Activated CD4-positive, alpha-beta T cell treated with anti-CD3 and anti-CD28 coated beads, Interleukin-2, amount 10 ng/mL, durations not matched to agents 24 days and 14 days (primary cell): ENCODE measurements at places on chromosomes 11 and 22. TPM values are rescaled to one million over a fixed set of nuclear protein-coding genes. Genes with fewer than 3 reads are reported as not detected.
A peak's percentile ranks its signal among the peaks of the same experiment; 100 is the strongest.

- DNase-seq = no peak
Observed at GRCh38 chr11:47394050-47394321, 14.4 kb upstream of the SLC39A13 start.

DNA sequence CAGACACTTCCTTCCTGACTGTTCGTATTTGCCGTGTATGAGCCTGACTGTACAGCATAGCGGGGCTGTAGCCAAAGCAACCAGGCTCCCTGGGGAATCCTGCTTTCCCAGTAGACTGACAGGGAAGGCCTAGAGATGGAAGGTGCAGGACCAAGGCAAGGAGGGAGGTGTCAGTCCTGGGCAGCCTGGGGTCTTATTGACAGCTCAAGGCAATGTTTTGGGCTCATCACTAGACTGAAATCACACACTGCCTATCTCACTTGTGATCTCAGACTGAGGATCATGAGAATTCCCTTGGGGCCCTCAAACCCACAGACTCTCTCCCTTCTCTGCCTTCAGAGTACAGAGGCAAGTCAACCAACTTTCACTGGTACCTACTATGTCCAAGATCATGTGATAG, 346.8 kb upstream of the NARS2 start:
- no peak for DNase-seq

- peak; percentile 84 for DNase-seq
Observed at GRCh38 chr11:111586388-111586831, 15.8 kb upstream of the SIK2 start.

GRCh38 chr11:27452147-27452546, 20.4 kb downstream of the LGR4 start:
- no peak for DNase-seq

- no peak for DNase-seq
Observed at GRCh38 chr11:116640641-116641402, 132.0 kb downstream of the BUD13 start.

- no peak for DNase-seq
Observed at GRCh38 chr22:35838855-35839576, 121.3 kb downstream of the APOL5 start.

DNA sequence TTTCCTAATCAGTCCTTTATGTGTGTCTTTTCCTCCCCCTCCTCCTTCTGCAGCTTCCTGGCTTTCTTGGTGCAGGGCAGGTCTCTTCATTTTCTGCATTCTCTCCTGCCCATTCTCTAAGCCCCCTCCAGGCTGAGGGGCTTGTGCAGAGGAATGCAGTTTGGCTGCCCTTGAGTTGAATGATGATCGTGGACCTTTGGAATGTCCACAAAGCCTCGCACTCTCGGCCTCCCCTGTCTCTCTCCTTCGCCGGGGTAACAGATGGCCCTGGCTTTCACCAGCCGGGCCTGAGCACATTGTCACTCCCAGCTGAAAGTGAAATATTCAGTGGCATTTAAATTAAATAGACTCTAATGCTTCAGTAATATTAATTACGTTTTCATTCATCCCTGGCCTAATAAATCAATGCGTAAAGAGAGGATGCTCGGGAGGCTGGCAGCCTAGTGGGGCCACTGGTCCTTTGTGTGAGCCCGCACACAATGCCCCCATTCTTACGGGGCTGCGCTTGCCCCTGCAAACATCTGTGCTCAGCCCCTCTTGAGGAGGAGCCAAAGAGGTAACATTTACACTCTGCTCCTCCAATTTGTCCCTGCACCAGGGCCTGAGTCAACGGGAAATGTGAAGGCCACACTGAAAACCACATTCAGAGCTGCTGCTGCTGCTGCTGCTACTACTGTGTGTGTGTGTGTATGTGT, 64.9 kb upstream of the PAX6 start:
- DNase-seq = no peak

DNA sequence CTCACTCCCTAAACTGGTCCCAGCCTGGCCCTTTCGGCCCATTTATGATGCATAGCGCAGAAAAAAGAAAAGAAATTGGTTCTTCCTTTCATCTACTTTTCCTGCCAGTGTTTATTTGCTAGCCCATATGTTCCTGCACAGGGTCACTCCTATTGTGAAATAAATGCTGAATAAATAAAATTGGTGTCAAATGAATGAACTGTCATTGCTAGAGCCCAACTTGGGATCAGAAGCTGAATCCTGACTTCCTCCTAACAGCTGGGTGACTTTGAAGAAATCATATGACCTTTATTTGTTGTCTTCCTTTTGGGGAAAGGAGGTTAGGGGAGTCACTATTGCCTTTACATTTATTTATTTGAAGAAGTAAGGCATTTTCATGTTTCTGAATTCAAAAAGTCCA, 92.0 kb downstream of the PRR5L start:
- no peak for DNase-seq

DNA sequence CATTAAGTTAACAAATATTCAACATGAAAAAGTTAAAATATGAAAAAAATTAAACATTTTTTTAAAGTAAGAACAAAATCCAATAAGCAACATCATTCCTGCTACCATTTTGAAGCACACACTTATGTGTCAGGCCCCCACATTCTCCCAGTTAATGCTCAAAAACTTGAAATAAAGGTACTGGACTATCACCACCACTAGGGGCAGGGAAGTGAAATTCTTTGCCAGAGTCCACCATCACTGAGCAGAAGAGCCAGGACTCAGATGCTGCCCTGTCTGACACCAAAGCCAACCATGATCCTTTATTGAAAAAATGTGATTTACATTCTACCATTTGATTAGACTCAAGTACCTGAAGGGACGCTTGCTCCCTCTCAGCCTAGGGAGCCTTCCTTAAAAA, 39.1 kb downstream of the PITPNB start:
- peak; percentile 63 for DNase-seq

DNA sequence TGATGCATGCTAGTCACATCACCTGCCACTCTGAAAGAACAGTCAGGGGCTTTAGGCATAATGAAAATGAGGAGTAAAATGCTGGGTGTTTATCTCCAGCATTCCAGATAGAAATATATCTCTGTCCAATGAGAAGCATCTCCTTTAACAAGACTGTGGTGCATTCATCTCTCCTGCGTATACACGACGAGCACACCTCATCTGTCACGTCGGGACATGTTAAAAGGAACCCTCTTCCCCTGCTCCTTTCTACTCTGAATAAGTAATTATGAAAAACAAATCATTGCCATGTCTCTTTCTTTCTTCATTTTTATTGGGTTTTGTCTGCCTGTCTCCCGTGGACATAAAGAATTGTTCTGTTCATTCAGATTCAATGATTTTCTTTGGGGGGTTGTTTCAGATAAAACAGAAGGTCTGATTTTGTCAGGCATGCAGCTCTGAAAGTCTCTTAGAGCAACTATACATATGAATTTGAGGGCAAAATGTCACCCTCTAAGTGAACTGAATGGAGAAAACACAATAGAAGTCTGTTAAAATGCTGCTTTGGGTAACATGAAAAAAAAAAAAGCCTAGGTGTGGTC, 195.0 kb downstream of the MAML2 start:
- no peak for DNase-seq

DNA sequence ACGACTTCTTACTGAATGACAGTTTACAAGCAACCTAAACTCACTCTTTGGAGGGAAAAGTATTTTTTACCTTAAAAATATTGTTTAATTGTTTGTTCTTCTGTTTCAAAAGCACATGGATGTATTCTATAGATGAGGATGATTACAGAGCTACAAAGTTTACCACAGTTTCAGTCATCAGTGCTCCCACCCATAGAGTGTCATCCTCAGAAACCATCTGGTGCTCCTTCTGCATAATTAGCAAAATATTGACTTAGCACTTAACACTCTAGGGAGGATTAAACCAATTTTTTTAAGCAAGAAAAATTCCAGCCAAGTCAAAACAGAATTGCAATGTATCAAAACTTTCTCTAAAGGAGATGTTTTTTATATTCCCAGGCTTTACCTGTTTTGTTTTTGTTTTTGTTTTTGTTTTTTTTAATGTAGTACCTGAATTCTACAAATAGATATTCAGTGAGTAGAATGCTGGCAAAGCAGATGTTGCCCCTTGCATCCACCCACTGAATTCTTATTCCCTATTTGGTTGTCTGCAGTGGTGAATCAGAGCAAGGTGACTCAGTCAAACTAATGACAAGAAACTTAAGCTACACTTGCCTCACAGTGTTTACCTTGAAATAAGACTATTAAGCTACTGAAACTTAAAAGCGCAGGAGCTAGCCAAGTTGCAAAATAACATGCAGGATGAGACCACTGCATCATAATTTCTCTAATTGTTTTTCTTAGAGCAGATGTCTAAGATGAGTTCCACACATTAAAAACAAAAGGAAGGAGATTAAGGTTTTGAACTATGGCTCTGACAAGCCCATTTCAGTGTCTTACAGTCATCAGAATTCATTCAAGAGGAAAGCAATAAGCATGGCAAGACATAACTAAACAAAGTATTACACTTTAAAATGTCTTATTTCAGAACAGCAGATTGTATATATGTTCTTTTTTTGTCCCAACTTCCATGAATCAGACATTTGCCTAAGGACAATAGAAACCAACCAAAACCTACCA, 155.1 kb upstream of the SOX6 start:
- no peak for DNase-seq

DNA sequence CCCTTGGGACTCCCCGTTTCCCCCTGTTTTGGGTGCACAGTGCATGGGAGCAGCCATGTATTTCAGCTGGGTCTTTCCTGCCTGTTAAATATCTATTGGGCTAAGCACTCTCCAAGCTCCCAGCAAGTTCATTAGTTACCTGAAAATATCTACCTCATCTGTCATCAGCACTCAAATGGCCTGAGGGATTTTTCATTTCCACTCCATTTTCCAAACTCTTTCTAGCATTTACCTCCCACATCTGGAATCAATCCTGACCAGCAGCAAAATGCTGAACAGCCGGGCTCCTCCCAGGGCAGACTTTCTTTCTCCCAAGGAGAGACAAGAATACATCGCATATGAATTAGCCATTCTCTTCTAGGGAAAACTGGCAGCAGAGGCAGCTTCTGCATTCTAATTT, 273.5 kb upstream of the MPPED2 start:
- no peak for DNase-seq

GRCh38 chr11:78613378-78613813, 38.7 kb upstream of the NARS2 start:
- no peak for DNase-seq

- DNase-seq = no peak
Observed at GRCh38 chr11:104094576-104094975, 58.1 kb downstream of the DDI1 start.

DNA sequence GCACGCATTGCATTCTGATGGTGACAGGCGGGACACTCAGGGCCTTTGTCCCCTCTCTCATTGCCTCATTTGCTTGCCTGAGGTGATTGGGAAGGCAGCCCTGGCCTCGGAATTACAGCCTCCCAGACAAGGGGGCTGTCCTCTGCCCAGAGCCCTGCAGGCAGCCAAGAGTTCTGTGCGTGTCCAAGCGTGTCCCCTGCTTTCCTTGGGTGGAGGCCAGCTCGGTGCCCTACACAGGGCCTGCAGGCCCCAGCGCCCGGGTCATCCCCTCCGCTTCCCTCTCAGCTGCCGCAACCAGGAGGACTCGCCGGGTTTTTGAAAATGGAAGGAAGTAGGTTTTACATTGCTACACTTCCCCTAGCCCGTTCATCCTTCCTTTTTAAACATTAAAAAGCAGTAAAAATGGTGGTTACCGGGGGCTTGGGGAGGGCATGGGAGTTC, 1.9 kb downstream of the GRAMD4 start:
- DNase-seq = no peak

DNA sequence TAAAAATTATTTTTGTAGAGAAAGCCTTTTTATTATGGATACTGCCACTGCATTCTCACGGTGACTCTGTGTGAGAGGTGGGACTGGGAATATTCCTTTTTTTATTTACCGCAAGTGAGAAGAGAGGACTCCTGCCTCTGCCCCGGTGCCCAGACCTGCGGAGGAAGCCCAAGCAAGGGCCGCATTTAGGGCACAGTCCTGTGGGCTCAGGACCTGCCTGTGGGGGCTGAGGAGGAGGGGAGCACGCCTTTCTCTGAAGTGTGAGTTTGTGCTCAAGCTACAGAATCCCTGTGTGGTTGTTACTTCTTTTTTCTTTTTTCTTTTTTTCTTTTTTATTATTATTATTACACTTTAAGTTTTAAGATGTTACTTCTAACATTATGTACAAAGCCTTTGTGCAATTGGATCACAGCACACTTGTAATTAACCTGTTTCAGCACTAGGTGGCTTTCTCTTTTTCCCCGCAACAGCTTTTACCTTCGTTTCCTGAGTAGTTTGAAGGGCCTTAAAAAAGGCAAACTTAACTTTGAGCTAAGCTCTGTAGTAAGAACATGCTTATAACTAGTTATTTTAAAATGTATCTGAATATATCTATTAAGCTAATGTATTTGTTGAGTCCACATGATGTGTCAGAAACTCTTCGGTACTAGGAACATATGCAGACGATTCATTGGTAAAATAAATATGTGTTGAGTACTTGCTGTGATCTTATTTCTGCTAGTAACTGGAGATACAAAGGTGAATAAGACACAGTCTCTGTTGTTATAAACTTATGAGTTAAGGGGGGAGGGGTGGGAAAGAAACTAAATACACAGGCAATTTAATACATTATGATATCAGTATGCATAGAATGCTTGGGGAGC, 18.3 kb downstream of the AMOTL1 start:
- peak; percentile 69 for DNase-seq

Gene MMP10
- total RNA-seq = 0.14 TPM in 1 of 2 replicates, not detected in the other

Gene PRRG4
- 0.56 and 0.85 TPM in 2 replicates for total RNA-seq

Gene ACR
- not detected in 2 replicates for total RNA-seq

Gene CD81
- 224 and 225 TPM in 2 replicates for total RNA-seq

Gene NCR3LG1
- 4.4 and 4.5 TPM in 2 replicates for total RNA-seq

Gene OR4A16
- not detected in 2 replicates for total RNA-seq

Gene EWSR1
- total RNA-seq = 445 and 446 TPM in 2 replicates

Gene C1QTNF5
- not detected in 2 replicates for total RNA-seq
